OCI-M1 (cell line): ENCODE measurements at places on chromosomes 6 and 20.

DNA sequence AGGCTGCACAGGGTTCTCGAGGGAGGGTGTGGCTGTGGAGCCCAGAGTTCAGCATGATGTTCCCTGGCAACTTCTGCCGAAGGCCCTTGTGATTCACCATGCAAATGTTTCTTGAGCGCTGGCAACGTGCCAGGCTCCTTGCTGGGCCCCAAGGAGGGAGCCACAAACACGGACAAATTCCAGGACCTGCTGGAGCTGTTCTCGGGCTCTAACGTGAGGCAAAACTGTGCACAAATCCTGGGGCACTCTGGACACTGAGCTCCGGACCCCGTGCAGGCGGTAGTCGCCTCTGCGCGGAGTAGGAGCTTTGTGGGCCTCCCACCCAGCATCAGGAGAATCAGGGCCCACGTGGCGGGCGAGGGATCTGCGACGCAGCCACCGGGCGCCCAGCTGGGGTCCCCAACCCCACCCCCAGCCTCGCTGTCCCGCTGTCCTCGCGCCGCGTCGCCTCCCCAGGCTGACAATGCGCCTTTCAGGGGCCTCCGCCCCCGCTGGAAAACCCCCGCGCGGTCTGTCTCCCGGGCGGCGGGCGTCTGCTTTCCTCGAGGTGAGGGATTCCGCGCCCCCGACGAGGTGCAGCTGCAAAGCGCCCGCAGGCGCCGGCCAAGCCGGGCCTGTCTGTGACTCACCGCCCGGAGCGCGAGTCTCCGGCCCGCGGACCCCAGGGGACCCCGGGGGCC is 31.7 kb upstream of the SCUBE3 start:
- no peak for DNase-seq

GRCh38 chr6:119078376-119079282 is at the start of gene FAM184A:
Gene FAM184A (minus strand): TSS chr6:119078664. CDS start chr6:119078299, 365 bp downstream.
- DNase-seq, result peak; percentile 55

DNA sequence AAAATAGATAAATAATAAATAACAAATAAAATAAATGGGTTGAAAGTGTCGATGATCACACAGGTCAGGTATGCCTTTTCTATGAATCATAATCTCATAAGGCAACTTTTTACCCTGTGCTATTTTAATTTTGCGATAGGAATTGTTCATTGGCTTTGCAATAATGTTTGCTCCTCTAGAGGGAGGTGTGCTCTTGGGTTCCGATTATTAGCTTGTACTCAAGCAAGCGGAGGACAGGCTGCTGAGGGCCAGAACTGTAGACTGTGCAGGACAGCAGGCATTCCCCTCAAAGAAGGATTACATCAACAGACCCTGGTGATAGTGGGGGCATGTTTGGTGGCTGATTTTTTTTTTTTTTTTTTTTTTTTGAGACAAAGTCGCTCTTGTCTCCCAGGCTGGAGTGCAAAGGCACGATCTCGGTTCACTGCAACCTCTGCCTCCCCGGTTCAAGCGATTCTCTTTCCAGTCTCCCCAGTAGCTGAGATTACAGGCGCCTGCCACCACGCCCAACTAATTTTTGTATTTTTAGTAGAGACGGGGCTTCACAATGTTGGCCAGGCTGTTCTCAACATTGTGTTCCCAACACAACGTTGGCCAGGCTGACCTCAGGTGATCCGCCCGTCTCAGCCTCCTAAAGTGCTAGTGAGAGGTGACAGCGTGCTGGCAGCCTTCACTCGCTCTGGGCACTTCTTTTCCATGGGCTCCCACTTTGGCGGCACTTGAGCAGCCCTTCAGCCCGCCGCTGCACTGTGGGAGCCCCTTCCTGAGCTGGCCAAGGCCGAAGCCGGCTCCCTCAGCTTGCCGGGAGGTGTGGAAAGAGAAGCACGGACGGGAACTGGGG is 35.6 kb downstream of the RIOK1 start:
- peak; percentile 67 for DNase-seq

GRCh38 chr6:106187424-106187982 is 101.4 kb downstream of the PRDM1 start:
- DNase-seq, result no peak

DNA sequence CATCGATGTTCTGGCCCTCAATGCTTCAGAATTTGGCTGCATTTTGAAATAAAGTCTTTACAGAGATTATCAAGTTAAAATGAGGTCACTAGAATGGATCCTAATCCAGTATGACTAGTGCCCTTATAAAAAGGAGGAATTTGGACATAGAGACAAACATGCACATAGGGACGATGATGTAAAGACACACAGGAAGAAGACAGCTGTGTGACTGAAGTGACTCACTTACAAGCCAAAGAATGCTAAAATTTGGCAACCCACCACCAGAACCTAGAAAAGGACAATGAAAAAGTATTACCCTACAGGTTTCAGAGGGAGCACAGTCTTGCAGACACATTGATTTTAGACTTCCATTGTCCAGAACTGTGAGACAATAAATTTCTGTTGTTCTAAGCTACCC is 322.8 kb upstream of the GJE1 start:
- no peak for DNase-seq

- no peak for DNase-seq
Measured at GRCh38 chr6:29791162-29791561, 36.5 kb upstream of the HLA-G start.

GRCh38 chr6:119035459-119035858 is 43.0 kb downstream of the FAM184A start:
- DNase-seq, result no peak

DNA sequence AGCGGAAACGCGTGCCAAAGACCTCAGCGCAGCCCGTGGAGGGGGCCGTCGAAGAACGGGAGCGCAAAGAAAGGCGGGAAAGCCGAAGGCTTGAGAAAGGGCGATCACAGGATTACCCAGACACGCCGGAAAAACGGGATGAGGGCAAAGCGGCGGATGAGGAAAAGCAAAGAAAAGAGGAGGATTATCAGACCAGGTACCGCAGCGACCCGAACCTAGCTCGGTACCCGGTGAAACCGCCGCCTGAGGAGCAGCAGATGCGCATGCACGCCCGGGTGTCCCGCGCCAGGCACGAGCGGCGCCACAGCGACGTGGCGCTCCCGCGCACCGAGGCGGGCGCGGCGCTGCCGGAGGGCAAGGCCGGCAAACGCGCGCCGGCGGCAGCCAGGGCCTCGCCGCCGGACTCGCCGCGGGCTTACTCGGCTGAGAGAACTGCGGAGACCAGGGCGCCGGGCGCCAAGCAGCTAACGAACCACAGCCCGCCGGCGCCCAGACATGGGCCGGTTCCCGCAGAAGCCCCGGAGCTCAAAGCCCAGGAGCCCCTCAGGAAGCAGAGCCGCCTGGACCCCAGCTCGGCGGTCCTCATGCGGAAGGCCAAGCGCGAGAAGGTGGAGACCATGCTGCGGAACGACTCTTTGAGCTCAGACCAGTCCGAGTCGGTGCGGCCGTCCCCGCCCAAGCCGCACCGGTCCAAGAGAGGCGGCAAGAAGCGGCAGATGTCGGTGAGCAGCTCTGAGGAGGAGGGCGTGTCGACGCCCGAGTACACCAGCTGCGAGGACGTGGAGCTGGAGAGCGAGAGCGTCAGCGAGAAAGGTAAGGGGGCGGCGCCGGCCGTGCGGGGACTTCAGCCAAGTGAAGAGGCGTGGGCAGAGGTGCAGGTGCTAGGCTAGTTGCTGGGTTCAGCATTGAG is 296.2 kb downstream of the RIMS1 start:
- no peak for DNase-seq

DNA sequence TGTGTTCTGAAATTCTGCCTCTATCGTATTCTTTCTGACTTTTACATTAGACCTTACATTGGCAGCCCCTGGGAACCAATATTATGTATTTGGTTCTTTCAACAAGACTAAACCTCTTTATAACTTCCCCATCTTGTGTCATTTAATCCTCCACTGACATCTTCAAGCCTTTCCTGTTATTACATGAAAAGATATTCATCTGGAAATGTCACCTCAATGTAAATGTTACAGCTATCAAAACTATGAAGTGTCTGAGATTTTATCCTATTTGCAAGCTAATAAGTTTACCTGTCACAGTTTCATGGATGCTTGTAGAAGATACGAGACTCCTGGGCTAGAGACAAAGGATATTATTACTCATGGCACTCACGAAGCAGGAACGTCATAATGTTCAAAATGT is 43.9 kb upstream of the NOX3 start:
- no peak for DNase-seq

GRCh38 chr20:14997791-14998190 is 660.4 kb upstream of the FLRT3 start:
- no peak for DNase-seq

DNA sequence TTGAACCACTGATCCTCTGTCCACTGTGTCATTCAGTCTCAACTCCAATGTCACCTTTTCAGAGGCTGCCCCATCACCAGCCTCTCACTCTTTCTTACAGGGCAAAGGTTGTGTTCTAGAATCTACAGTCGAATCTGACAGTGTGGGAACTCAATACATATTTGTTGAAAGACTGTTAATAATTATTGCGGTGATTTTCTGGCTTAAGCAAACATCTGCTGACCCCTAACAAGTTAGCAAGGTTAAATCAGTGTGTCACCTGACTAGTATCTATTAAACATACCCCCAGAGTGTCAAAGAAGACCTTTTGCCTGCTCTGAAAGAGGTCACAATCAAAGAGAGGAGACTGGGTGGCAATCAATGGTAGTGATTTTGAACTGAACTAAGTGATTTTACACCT is 41.9 kb downstream of the ELOVL2 start:
- DNase-seq, result no peak

- DNase-seq, result no peak
Measured at GRCh38 chr20:63115651-63116411, 100.1 kb downstream of the YTHDF1 start.

- DNase-seq, result peak; percentile 58
Measured at GRCh38 chr20:4869290-4870193, 131.8 kb downstream of the SLC23A2 start.

GRCh38 chr6:70409216-70409615 is 4.1 kb upstream of the FAM135A start:
- no peak for DNase-seq

- no peak for DNase-seq
Measured at GRCh38 chr20:55205665-55206064, 730.3 kb downstream of the DOK5 start.
